NCI-H446 (cell line): ENCODE measurements at places on chromosomes 2 and 18.

GRCh38 chr18:39326772-39327171 lies 1761.2 kb upstream of the CELF4 start:
- no peak for DNase-seq

DNA sequence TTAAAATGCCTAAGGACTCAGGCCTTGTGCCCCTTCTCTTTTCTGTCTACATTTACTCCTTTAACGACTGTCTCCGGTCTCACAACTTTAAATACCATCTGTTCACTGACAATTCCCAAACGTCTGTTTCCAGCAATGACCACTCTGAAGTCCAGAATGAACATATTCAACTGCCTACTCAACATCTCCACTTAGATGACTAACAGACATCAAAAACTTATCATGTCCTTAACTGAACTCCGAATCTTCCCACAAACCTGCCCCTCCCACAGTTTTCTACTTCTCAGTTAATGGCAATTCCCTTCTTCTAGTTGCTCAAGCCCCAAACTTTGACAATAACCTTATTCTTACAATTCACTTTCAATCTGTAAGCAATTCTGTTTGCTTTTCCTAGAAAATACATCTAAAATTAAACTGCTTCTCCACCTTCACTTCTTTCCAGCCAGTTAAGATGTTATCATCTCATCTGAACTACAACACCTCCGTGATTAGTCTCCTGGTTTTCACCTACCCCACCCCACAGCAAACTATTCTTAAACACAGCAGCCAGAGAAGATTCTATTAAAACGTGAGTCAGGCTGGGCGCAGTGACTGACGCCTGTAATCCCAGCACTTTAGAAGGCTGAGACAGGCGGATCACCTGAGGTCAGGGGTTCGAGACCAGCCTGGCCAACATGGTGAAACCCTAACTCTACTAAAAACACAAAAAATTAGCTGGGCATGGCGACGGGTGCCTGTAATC lies 2.8 kb downstream of the C1D start:
- DNase-seq = no peak

- DNase-seq = no peak
Observed at GRCh38 chr2:136232456-136233172, 114.7 kb upstream of the CXCR4 start.

- DNase-seq = no peak
Observed at GRCh38 chr2:38260469-38260868, 116.6 kb downstream of the ATL2 start.

DNA sequence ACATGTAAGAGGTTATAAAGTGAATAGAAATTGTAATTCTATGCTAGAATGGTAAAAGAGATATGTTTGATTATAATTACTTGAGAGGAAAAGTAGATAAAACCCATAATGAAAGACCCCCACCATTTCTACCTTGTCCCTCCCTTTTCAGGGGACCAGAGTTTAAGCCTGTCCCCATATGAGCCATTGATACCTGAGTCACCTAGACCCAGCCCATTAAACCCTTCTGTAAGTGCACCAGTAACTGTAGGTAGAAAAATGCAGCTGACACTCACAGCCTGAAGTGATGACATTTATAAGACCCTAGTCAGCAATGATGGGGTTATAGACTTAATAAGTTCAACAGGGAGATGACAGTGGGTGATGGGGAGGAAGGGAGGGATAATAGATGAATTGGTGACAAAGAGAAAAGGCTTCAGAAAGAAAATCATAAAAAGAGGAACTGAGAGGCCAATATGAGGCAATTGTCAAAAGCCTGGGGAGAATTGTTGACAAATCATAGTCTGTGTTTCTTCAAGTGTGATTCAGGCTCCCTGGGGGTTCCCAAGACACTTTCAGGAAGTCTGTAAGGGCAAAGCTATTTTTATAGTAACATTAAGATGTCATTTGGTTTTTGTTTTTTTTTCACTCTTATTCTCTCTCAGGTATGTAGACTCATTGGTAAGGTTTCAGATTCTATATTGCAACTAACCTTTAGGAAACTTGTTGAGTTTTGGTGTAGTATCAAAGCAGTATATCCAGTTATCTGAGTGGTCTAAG lies 544.2 kb downstream of the SATB2 start:
- no peak for DNase-seq

GRCh38 chr2:158722266-158723105 lies 72.6 kb upstream of the DAPL1 start:
- no peak for DNase-seq

- DNase-seq = no peak
Observed at GRCh38 chr2:161068670-161069069, 91.6 kb upstream of the TANK start.

- no peak for DNase-seq
Observed at GRCh38 chr2:187150670-187151069, 297.4 kb downstream of the CALCRL start.

- peak; percentile 9 for DNase-seq
Observed at GRCh38 chr18:46283895-46284295, 179.7 kb downstream of the HAUS1 start.

DNA sequence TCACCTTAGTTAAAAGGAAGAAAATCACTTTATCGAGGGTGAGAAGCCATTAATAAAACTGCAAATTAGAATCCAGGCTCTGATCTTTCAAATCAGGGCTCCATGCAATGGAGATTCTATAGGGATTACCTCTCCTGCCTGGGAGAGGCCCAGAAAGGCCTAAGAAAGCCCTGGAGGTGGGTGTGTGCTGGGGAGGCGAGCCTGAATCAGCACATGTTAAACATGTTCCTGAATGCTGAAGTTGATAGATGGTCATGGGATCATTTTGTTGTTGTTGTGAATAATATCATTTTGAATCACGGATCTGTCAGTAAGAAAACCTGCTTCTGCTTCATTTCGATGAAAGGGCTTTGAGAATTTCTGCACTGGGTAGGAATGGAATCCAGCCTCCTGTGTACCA lies 254.3 kb downstream of the ACKR3 start:
- DNase-seq = no peak

DNA sequence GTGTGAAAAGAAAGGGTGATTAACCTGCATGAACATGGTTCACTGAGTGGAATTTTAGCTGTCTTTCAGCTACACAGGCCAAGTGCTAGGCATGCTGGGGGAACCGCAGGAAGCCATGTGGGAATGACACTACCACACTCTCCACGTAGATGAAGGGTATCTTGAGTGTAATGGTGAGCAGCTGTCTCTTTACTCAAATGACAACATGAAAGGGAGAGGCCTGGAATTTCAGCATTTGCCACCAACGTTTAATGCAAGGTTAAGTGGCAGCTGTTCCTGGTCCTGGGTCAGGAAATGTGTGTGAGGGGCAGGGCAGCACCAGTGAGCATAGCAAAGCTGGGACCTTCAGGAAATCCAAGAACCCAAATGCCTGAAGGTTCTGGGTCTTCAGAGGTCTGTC lies 588.4 kb downstream of the SLC4A3 start:
- DNase-seq = no peak

DNA sequence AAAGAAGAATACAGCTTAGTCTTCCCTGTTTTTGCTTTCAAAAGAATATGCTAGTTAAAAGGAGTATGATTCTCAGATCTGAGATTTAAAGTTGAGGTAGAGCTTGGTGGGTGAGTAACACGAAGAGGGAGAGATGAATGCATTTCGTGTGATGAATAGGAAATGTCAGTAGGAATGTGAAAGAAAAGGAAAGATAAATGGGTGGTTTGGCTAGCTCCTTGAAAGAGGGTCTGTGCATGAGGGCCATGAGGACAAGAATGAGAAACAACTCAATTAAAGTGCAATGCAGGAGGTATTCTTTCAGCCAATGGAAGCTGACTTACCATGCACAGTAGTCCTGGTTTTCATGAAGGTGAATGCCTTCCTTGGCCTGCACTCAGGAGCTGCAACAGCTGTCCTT lies 248.2 kb downstream of the HNMT start:
- no peak for DNase-seq

- DNase-seq = no peak
Observed at GRCh38 chr2:85598594-85599340, 3.2 kb downstream of the RNF181 start.

DNA sequence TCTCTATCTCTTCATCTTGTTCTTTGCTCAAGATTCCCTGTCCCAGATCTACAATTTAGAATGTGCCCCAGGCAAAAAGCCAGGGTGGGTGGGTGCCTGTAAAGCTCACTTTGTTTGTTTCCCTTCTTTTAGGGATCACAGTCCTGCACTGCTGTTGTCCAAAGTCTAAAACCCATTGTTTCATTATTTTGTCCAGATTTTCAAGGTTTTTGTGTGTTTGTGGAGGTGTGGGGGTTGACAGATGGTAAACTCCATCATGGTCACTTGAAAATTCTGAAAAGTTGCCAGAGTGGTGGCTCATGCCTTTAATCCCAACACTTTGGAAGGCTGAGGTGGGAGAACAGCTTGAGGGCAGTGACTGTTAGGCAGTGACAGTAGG lies 41.5 kb downstream of the YES1 start:
- DNase-seq = no peak

DNA sequence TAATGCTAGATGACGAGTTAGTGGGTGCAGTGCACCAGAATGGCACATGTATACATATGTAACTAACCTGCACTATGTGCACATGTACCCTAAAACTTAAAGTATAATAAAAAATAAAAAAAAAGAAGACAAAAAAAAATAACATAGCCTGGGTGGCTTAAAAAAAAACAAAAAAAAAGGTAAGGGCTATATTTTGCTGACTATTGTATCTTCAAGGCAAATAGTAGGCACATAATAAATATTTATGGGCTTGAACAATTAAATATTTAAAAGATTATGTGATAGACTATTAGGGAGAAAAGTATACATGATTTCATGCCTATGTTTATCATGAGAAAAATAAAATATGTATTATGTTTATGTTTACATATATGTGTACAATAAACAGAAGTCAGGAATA lies 99.4 kb downstream of the CCDC148 start:
- no peak for DNase-seq

DNA sequence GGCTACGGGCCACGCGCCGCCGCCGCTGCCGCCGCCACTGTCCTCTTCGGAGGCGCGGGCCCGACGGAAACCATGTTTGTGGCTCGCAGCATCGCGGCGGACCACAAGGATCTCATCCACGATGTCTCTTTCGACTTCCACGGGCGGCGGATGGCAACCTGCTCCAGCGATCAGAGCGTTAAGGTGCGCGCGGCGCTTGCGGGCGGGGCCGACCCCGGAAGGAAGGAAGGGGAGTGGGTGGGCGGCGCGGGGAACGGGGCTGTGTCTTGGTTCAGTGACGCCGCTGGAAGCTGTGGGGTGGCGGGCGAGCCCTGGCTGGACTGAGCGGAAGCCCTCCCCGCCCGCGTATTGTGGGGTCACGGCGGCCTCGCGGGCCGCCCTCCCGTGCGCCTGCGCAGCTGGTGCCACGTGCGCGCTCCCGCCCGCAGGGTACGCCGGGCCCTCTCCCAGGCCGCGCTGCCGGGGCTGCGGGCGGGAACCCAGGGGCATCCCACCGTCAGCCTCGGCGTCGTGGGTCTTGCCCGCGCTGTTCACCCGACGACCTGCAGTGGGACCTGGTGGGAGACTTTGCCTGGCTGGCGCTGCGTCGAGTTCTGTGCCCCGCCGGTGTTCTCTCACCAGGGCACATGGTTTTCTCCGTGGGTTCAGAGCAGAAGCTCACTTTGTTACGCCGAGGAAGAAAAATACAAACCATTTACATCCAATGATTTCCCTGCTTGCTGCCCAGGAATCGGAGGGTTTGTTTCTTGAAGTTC lies 416 bp downstream of the SEH1L start:
- peak; percentile 88 for DNase-seq

GRCh38 chr2:88754585-88755320 lies 63.3 kb downstream of the RPIA start:
- no peak for DNase-seq

- no peak for DNase-seq
Observed at GRCh38 chr2:186058614-186059013, 320.0 kb downstream of the FSIP2 start.

DNA sequence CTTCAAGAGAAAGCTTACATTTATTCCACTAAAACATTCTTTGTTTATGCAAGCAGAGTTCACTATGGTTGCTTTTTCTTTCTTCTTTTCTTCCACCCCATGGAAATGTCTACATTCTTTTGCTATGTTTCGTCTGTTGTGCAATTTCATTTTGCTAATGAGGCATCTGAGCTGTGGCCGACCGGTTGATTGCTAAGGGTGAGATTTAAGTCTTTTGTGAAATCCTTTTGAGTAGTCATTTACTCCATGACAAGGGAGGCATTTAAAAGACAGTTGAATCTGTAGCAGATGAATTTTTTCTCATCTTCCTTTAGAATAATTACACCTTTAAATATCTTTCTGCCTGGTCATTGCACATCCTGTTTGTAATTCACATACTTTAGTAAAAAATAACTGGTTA lies 324.1 kb upstream of the THUMPD2 start:
- DNase-seq = no peak

DNA sequence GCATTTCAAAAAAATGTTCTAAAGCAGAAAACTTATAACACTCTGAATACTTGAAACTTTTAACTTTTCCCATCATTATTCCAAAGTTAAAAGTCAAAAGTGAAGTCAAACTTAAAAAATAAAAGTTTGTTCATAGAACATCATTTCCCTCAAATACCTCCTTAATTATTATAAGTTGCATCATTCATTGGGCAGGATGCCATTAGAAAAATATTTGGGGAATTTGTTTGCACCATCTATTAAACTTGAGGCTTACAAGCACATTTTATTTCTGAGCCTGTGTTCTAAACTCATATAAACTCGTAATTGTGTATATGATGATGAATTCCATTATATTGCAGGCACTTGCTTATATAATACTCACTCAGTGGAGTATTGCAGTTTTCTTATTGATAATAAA lies 588.0 kb upstream of the NRXN1 start:
- no peak for DNase-seq

- DNase-seq = peak; percentile 7
Observed at GRCh38 chr18:24530630-24531111, 70.2 kb downstream of the HRH4 start.

GRCh38 chr18:23386317-23386716 lies 66.8 kb upstream of the RIOK3 start:
- no peak for DNase-seq

- no peak for DNase-seq
Observed at GRCh38 chr18:45363196-45363595, 252.1 kb upstream of the SLC14A2 start.

GRCh38 chr2:2960441-2961133 lies 417.0 kb downstream of the EIPR1 start:
- DNase-seq = no peak

DNA sequence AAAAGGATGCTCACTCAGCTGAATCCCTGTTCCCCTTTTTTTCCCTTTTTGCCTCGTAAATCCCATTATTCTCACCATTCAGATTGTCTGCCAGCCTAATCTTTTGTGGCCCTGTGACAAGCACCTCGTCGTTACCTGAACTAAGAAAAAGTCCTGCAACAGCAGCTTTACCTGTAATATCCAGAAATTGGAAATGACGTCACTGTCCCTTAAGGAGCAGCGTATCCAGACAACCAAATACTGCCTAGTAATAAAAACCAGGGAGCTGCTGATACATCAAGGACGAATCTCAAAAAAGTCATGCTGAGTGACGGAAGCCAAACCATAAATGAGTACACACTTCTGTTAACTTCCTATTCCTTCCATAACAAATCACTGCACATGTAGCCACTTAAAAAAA lies 694.9 kb downstream of the GALR1 start:
- no peak for DNase-seq

DNA sequence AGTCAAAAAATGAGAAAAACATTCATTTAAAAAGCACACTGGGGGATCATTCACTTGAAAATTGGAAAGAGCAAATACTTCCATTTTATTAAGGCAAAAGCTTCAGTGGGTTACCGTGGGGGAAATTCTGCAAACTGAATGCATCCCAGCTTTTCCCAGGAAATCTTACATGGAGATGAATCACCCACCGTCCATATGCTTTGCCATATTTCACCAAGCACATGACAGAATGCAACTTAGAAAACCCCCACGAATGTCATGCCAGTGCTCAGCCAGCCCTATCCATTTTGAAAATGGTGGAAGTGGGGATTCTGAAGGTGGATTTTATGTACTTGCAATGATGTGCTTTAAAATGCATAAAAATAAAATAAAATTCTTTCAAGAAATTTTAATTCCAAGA lies 485.5 kb upstream of the ID2 start:
- DNase-seq = no peak
